ENCODE measurements at places on chromosomes 2 and 18.

- DNase-seq: no peak
These were observed 525.5 kb upstream of the CHAC2 start for GRCh38 chr2:53242090-53242489.

DNA sequence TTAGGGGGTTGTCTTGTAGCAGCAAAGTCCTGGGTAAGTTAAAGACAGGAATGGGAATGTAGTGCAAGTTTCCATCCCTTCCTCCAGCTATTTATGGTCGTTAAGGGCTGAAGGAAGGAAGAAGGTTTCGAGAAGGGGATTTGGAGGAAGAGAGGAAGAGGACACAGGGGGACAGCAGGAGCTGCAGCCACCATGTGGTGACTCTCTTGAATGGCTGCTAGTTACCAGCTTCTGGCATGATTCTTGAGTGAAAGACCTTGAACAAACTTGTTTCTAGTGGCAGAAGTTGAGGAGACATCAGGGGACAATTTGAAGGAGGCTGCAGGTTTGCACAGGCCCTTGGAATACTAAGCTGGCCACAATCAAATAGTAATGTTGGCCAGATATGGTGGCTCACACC lies 116.6 kb downstream of the MTX2 start:
- DNase-seq: no peak

- no peak for DNase-seq
These were observed 64.2 kb downstream of the CCDC150 start for GRCh38 chr2:196703695-196704094.

DNA sequence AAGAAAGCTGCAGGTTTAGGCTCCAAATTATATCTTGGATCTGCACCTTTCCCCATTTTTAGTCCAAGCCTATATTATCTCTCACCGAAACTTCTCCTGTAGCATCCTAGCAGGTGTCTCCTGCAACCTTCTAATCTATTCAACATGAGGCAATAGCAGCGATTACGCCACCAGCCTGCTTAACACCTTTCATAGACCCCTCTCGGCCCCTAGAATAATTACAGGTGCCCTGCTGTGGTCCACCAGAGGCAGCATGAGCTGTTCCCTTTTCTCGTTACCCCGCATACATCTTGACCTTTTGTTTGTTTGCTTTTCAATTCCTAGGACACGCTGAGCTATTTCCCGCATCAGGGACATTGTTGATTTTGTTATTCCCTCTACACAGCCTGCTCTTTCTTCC lies 361.9 kb downstream of the CYRIA start:
- no peak for DNase-seq

GRCh38 chr18:75827751-75828287 lies 400.3 kb upstream of the SMIM21 start:
- DNase-seq: no peak

GRCh38 chr2:19552270-19552669 lies 193.8 kb upstream of the OSR1 start:
- no peak for DNase-seq

DNA sequence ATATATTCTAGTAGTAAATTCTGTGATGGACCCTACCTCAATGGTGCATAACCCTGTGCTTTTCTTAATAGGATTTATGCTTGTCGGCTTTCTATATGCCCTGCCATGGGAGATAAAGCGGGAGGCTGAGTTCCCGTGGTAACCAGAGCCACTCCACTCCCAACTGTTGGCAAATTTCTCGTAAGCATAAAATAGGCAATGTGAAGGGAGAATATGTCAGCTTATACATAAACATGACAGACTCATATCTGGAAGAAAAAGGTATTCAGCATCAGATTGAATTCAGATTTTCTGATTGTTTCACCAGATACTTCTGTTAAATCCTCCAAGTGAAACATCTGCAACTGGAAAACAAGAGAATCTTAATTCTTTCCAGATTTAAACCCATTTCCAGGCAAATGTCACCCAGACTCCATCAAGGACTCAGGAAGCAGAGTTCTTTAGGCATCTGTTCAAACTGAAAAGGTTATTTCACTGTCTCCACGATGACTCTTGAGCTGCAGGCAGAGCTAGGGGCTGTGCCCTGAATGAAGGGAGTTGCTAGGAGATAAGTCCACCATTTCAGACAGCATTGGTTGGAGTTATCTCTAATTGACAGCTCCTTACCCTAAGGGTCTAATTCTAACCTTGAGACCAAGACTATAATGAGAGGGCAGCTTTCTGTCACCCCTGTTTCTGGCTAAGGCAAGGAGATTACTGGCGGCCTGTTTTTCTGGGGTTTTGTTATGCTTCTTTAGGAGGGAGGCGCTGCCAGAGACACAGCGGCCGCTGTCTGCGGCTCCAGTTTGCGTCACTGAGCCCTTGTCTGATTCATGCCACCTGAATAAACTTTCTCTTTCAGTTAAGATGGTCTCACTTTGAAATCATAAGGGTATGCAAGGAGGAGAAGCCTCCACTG lies 381.3 kb downstream of the SOX11 start:
- DNase-seq: no peak

DNA sequence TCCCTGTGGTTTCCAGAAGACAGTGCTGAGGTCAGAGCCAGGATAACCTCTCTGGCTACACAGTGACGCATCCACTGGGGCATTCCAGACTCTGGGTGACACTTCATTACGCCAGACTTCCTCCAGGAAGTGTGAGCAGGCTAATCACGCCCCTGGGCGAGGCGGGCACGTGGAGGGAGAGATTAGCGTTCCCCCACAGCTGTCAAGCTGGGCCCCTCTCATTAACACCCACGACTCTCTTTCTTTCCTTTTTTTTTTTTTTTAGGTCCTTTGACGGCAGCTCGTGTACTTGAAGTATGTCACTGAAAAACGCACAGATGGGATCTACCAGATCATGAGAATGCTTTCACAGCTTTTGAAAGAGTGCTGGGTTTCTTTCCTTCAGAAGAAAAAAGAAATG lies 274.6 kb downstream of the AFF3 start:
- no peak for DNase-seq

- DNase-seq: no peak
These were observed 441.0 kb downstream of the DSC3 start for GRCh38 chr18:30601541-30601940.

- DNase-seq: no peak
These were observed 109.3 kb upstream of the MYCN start for GRCh38 chr2:15830937-15831549.

GRCh38 chr2:59959944-59960343 lies 593.5 kb downstream of the BCL11A start:
- no peak for DNase-seq

GRCh38 chr2:199791326-199791725 lies 59.7 kb downstream of the FTCDNL1 start:
- no peak for DNase-seq

GRCh38 chr2:165584126-165584654 lies 114.7 kb downstream of the CSRNP3 start:
- no peak for DNase-seq

Measured in GM04503 (cell line).